ENCODE measurements at places on chromosomes 16 and 17.

GRCh38 chr17:13600475-13601321 lies 1.0 kb downstream of the HS3ST3A1 start:
- peak; percentile 13 for DNase-seq

GRCh38 chr17:62724398-62725146 lies 83.5 kb downstream of the MARCHF10 start:
- DNase-seq: no peak

GRCh38 chr16:17233318-17234002 lies 237.3 kb downstream of the XYLT1 start:
- no peak for DNase-seq

DNA sequence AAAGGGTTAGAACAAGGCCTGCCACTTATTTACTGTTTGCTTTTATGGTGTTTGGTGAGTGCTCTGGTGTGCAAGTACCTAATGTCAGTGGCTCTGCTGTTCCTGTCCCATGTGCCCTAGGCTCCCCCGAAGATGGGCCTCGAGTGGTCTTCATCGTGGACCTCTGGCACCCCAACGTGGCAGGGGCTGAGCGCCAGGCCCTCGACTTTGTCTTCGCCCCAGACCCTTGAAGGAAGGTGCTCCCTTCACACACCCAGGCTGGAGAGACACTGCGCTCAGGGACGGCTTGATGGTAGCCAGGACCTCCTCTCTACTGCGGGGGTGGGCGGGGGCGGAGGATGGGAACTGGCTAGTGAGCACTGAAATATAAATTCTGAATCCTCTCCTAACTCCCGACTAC lies 5.4 kb downstream of the ASPHD1 start:
- no peak for DNase-seq

DNA sequence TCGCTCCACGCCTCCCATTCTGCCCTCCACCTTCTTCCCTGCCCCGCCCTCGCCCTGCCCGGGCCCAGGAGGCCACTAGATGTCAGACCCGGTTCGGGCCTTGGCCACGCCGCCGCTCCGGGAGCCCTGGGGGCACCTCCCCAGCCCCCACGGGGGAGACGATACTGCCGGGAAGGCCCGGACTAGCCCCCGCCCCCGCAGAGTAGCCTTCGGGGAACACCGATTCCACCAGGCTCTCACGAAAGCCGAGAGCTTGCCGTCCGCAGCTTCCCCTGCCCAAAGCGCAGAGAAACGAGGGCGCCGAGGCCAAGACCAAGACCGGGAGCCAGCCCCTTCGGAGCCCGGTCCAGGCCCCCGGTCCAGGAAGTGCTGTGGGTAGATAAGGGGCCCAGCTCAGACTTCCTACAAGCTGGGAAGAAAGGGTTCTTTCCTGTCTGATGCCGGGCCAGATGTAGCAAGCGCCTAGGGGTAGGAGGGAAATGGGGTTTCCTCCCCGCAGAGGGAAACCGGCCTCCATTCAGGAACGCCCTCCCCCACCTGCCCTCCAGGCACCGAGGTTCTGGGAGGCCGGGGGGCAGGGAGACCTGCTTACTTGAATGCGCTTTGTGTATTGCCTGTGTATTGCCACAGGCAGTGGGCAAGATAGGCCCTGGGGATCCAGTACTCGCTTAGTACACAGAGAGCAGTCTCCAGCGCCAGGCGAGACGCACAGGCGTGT lies 806 bp upstream of the CYB561 start:
- peak; percentile 29 for DNase-seq

- no peak for DNase-seq
Measured at GRCh38 chr16:20799599-20799998, 6.7 kb downstream of the ERI2 start.

GRCh38 chr17:3859940-3860339 lies 13.9 kb upstream of the NCBP3 start:
- no peak for DNase-seq

- no peak for DNase-seq
Measured at GRCh38 chr16:31229501-31229900, 12.6 kb upstream of the PYDC1 start.

DNA sequence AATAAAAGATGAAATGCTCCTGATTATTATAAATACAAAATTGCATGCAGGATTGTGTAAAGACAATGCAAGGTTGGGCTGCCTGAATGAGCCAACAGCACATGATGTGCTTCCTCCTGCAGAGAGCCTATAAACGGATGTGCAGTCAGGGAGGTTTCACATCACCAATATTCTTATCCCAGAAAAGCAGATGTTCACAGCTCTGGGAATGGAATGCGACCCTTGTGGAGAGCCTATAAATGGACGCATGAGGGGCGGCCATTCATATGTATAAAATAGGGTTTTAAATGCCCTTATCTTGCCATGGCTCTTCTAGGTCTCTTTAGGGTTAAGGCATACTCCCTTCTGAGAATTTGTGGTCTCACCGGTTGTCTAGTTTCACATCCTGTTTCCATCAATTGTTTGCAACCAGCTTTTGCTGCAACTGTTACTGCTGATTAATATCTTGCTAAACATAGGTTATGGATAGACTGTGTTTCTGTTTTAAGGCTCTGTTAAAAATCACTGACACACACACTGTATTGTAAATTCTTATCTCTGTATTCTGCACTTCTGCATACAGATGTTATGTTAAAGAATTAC lies 31.9 kb downstream of the SLFN11 start:
- DNase-seq: no peak

DNA sequence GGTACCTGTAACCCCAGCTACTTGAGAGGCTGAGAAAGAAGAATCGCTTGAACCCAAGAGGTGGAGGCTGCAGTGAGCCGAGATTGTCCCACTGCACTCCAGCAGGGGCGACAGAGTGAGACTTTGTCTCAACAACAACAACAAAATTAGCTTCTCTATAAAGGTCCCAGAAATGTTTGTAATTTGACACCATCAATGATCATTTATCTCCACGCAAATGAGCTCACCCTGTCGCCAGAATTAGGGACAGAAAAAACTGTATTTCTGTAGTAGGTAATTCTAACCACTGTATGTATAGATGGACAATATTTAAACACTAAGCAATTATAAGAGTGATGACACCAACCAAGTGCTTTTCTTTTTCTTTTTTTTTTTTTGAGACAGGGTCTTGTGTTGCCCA lies 10.7 kb downstream of the C17orf78 start:
- DNase-seq: no peak

GRCh38 chr16:1101573-1102332 lies 5.7 kb upstream of the C1QTNF8 start:
- DNase-seq: no peak

DNA sequence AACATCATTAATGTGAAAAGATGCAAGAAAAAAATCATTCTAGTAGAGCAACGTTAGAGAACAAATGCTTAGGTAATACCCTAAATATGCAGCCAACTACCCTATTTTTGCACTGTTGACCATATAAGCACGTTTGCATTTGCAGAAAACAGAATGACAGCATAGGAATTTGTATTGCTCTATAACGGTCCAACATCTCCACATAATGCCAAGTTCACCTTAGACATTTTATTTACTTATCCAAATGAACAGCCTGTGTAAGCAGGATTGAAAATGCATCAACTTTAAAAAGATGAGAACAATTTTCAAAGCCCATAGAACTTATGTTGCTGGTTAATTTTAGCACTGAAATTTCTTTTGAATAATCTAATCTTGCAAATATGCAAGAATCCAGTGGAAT lies 19.1 kb upstream of the RSL1D1 start:
- no peak for DNase-seq

GRCh38 chr17:10077561-10078299 lies 120.7 kb downstream of the GAS7 start:
- DNase-seq: no peak

DNA sequence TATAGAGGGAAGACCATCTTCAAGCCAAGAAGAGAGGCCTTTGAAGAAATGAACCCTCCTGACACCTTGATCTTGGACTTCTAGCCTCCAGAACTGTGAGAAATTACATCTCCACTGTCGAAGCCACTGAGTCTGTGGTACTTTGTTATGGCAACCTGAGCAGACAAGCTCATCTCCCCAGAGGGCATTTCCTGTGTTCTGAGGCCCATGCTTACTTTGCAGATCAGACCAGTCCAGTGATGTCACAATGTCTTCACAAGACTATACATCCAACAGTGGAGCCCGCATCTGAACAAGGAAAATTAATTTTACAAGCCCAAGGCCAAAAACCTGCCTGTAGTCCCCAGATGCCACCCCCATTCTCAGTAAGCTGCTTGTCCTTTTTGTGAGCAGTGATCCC lies 14.8 kb upstream of the C17orf113 start:
- no peak for DNase-seq

DNA sequence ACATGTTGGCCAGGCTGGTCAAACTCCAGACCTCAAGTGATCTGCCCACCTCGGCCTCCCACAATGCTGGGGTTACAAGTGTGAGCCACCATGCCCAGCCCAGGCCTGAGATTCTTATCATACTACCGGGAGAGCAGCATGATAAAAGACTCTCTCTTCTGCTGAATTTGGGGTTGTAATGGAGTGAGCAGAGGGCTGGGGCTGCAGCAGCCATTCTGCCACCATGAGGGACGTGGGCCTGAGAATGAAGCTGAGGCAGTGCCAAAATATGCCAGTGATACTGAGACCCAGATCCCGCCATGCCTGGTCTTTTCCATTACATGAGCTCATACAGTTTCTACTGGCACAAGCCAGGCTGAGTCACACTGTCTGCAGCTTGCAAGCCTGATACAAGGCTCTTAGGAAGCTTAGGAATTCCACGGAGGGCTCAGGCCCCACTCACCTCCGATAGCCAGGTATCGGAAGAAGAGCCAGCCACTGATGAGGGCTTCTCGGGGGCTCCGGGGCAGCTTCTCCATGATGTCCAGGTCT lies 19.6 kb upstream of the P2RX1 start:
- DNase-seq: no peak

DNA sequence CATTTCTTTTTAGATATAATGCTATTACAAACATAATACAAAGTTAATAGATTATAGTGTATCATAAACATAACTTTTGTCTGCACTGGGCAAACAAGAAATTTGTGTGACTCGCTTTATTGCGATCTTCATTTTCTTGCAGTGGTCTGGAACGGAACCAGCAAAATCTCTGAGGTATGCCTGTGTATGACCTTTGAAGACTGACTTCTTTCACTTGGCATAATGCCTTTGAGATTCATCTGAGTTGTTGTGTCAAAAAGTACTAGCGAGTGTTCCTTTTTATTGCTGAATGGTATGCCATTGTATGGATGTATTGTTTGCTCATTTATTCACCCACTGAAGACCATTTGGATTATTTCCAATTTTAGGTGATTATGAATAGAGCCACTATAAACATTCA lies 69.2 kb downstream of the TANC2 start:
- DNase-seq: no peak

GRCh38 chr17:70374496-70374895 lies 205.2 kb downstream of the KCNJ2 start:
- no peak for DNase-seq

GRCh38 chr17:58121925-58122324 lies 26.3 kb upstream of the OR4D1 start:
- no peak for DNase-seq

DNA sequence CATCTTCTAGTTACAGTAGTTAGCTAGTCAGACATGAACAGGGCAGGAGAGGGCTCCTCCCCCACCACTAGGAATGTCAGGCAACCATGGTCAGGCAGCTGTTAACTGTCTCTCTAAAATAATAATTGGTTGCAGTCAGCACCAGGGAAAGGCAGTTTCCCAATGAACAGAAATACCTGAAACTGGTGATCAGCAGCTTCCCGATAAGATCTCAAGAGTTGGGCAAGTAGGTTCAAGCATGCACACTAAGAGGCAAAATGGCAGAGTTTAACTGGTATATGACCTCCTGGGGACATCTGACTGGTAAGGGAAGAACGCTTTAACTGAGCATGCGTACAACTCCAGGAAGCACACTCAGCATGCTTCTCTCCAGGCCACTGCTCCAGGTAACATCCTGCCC lies 12.6 kb upstream of the XYLT1 start:
- no peak for DNase-seq

GRCh38 chr16:31079342-31079944 lies 5.2 kb downstream of the ZNF646 start:
- DNase-seq: no peak

DNA sequence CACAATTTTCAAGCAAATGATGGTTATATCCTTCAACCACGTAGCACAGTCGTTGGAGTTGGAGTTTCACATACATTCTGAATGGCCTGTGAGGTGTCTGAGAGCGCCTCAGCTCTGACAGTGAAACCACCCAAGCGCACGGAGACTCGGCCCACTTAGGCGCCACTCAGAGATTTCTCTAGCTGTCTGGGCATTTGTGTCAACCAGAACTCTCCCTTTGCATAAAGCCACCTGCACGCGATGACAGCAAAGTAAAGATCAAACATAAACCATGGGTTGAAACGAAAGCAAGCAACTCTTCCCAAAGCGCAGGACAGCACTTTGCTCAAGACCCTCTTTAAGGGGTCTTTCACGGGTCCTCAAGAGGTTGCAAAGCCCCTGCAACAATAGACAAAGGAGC lies 533 bp downstream of the SLC6A4 start:
- DNase-seq: no peak

- DNase-seq: no peak
Measured at GRCh38 chr16:30786936-30787612, at the start of gene ZNF629. Gene ZNF629 (minus strand): TSS chr16:30787205. CDS start chr16:30784482, 2,723 bp downstream.

DNA sequence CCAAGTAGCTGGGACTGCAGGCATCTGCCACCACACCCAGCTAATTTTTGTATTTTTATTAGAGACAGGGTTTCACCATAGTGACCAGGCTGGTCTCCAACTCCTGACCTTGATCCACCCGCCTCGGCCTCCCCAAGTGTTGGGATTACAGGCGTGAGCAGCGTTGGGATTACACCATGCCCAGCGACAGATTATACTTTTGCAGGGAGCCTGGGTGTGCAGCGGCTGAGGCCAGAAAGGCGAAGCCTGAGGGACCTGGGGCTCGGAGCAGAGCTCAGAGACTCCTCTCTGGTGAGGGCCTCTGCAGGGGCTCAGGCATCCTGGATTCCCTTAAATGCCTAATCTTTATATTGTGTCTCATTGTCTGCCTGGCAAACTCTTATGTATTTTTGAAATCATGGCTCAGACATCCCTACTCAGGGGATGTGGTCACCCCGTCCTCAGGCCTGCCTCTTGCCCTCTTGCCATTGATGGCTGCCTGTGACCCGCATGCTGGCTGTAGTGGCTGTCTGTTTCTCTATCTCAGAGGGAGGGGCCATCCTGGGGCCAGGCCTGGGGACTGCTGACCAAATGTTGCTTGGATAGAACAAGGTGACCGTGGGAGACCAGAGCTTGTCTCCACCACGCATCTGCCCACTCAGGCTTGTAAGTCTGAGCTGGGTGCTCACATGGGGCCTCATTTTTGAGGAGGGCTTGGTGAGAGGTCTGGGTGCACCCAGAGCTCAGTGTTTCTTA lies 42.6 kb downstream of the B9D1 start:
- DNase-seq: no peak

- DNase-seq: no peak
Measured at GRCh38 chr17:43399839-43400328, 1.1 kb downstream of the ARL4D start.

GRCh38 chr17:9141425-9141753 lies 120.1 kb downstream of the NTN1 start:
- no peak for DNase-seq

DNA sequence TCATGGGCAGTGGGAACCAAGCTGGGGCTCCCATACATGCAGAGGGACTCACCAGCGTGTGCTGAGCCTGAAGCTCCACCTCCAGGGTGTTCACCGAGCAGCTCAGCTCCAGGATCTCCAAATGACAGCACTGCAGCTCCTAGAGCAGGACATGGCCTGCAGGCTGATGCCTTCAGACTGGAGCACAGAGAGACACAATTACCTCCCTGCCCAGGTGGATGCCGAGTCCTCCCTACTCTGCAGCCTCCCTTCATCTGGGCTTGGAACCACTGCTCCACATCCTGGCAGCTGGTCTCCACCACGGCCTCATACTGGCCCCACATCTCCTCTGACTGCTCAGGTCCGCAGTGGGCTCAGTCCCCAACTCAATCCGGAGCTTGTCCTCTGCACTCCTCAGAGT lies 8.2 kb upstream of the KRT38 start:
- no peak for DNase-seq

All from GOT3 (cell line).